ENCODE measurements at places on chromosomes 7 and 10.

GRCh38 chr7:101971457-101971856 is 154.0 kb downstream of the CUX1 start:
- no peak for DNase-seq

DNA sequence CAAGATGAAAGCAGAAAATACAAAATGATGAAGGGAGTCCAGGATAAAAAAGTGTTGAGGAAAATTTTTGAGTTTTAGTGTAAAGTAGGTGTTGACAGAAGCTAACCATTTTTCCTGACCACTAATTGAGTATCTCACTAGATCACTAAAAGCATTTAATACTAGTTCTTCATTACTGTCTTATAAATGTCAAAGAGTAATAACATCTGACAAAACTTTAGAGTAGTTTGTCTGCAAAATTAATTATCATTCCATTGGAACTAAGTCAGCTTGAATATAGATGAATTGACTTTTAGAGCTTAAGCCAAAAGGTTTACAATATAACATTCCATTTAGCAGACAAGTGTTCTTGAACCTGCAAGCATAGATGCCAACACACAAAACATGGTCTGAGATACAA is 232.9 kb downstream of the FOXP2 start:
- no peak for DNase-seq

GRCh38 chr7:71563276-71563675 is 431.3 kb downstream of the GALNT17 start:
- no peak for DNase-seq

DNA sequence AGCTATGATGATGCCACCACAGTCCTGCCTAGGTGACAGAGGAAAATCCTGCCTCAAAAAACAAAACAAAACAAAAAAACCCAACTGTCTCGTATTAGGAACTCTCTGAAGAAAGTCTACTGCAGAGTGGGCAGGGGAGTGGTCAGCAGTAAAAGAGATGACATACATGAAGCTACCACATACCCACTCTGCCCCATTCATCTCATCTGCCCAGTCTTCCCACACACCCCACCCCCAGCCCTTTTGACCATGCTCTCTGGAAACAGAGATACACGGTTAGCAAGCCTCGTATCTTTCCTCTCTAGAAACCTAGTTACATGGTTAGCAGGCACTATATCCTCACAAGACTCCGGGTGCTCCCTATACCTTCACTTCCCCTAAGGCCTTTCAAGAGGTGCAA is 8.3 kb downstream of the SLC37A3 start:
- no peak for DNase-seq

DNA sequence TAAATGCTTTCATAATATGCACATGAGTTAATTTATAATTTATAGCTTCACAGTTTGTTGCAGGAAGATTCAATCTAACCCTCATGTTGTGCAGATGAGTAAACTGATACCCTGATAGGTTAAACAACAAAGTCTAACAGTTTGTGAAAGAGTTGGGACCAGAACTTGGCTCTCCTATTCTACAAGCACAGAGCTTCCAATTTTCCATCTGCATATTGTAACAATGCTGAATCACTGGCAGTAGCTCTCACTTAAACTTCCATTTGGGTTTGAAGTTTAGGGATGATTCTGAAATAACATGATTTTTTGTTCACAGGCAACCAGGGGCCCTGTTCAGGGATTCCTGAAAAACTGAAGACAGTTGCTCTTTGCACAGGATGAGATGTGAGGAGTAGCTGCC is 179.3 kb downstream of the XPNPEP1 start:
- no peak for DNase-seq

- DNase-seq: no peak
These were observed 111.9 kb upstream of the RPA3 start for GRCh38 chr7:7830122-7830878.

DNA sequence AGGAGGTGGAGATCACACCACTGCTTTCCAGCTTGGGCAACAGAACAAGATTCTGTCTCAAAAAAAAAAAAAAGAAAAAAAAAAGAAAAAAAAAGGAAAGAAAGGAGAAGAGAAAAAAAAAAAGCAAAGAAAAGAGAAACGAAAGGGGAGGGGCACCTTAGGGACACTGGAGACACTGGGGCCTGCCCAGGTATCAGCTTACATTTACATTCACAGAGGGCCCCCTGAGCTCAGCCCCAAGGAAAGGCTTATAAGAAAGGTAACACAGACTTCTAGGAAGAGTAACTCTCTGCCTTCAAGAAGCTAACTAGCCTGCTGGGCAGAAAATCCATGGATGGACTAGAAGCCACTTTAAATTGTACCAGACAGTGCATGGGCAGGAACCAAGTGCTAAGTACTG is 108.8 kb downstream of the NPY start:
- no peak for DNase-seq

- no peak for DNase-seq
These were observed 190.9 kb downstream of the FANK1 start for GRCh38 chr10:126087153-126087680.

- DNase-seq: no peak
These were observed 49.0 kb downstream of the ALOX5 start for GRCh38 chr10:45422866-45423659.

DNA sequence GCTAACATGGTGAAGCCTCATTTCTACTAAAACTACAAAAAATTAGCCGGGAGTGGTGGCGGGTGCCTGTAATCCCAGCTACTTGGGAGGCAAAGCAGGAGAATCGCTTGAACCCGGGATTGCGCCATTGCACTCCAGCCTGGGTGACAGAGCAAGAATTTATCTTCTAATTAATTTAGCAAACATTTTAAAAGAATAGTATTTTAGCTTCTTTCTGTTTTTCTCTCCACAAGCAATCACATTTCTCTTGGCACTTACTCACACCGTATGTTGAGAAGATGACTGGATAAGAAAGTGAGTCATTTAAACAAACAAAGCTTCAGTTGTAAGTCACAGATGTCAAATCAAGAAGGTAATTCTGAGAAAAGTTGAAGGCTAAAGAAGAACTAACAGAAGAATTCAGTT is 264.0 kb downstream of the ARL4A start:
- DNase-seq: no peak

DNA sequence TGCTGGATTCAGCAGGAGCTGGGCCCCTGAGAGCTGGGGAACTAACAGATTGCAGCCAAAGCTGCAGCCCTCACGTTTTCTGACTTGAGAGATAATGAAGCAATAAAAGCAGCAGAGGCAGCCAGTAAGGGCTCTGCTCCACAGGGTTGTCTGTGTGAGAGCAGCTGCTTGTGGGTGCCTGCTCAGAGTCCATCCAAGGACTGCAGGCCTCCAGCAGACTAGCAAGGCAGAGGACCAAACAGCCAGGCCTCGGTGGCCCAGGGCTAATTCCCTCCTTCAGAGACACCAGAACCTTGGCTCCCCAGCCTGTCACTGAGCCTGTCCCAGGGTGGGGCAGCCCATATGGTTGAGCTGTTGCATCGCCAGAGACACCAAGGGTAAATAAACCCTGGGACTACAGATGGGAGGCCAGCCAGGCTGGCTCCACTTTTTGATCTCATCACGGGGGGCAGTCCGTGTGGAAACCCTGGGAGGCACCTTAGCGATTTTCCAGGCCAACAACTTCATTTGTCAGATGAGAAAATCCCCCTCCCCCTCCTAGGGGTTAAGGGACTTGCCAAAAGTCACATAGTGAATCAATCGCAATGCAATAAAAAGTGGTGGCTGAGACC is 229.2 kb downstream of the WDR11 start:
- DNase-seq: no peak

DNA sequence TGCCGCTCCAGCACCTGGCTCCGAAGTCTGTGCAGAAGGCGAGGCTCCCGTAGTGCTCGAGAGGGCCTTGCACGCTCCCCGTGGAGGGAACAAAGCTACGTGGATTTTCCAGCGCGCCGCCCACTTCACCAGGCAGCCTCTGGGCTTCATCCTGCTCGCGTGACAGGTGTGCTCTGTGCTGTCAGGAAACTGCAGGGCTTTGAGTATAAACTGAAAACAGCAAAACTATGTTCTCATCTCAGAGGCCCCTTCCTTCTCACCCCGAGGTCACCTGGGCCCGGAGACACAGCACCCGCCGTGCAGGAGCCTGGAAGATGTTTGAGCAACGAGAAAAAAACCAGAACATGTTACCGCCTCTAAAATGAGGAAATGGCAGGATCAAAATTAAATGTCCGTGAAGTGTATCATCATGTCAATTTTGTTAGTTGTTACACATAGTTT is 17.6 kb upstream of the GPR146 start:
- no peak for DNase-seq

GRCh38 chr7:113085781-113086390 is 741 bp downstream of the GPR85 start:
- no peak for DNase-seq

DNA sequence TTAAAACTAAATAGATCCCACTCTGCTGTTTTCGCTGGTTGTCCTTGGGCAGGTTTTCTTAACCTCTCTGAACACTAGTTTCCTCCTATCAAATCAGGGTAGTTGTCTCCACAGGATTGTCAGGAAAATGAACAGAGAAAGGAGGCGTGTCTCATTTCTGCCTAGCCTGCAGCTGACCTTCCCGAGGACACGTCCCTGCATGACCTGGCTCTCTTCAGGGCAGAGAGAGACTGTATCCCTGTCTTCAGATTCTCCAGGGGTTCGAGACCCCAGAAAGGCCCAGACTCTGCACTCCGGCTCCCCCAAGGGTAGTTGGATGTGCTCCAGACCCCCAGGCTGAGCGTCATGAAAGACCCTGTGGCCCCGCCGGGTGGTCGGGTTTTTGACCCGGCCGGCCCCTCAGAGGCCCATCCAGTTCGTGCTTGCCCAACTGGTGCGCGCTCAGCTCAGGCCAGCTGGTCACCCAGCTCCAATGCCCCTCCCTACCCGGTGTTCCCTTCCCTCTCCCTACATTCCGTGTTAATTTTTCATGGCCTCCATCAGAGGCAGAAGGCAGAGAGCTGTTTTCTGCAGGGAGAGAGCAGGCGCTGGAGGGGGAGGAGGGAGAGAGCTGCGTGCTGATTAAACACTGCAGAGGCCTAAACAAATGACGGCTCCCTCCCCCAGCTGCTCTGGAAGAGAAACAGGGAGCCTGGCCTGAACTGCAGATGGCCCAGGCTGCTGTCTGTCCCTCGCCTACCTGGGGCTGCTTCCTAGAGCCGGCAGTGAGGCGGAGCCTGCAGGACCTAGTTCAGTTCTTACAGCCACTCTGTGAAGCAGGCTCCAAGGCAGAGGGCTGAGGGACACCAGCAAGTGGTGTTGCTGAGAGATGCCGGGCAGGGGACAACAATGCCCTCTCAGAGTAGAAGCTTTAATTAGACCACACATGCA is 86.2 kb upstream of the PPIF start:
- no peak for DNase-seq

DNA sequence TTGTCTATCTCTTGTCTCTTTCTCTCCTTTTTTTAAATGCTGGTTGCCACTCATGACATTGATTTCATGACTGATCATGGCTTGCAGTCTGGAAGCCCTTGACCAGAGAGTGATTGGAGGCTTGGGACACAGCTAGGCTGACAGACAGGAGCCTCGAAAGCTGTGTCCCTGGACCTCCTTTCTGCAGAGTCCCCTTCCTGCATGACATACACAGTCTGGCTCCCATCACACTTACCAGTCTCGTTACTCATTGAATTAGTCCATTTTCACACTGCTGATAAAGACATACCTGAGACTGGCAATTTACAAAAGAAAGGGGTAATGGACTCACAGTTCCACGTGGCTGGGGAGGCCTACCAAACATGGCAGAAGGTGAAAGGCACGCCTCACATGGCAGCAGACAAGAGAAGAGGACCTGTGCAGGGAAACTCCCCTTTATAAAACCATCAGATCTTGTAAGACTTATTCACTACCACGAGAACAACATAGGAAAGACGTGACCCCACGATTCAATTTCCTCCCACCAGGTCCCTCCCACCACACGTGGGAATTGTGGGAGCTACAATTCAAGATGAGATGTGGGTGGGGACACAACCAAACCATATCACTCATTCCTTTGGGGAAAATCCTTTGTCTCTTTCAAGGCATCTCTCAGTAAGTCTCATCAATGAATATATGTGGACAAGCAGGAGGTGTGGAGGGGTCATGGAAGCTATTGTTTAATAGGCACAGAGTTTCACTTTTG is 102.3 kb downstream of the TBXAS1 start:
- no peak for DNase-seq

DNA sequence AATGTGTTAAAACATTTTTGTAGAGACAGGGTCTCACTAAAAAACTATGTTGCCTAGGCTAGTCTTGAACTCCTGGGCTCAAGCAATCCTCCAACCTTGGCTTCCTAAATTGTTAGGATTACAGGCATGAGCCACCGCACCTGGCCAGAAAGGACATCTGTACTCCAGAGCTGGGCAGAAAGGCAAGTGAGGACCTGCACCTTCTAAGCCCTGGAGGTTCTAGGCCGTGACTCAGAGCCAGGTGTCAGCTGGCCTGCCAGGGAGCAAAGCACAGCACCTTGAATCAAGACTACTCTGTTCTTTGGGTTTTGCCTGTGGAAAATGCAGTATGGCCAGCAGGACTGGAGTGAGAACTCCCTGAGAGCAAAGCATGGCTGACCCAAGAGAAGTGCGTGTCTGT is 396.5 kb downstream of the ADRA2A start:
- no peak for DNase-seq

DNA sequence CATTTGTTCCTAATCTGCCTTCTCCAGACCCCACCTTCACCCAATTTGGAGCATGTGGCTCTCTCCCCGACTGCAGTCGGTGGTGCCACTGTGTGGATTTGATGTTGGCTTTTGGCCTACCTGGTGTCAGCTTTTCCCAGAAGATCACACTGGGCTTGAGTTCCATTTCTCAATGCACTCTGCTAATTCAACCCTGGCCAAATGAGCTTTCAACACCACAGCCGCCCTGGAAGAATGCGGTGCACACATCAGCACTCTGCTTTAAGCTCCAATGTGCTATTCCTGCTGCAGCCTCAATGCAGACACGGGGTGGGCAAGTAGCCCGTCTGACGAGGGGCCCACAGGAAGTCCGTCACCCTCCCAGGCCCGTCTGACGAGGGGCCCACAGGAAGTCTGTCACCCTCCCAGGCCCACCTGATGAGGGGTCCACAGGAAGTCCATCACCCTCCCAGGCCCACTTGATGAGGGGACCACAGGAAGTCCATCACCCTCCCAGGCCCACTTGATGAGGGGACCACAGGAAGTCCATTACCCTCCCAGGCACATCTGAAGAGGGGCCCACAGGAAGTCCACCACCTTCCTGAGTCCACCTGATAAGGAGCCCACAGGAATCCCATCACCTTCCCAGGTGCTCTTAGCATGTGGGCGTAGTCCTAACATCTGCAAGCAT is 64.4 kb downstream of the ASB13 start:
- no peak for DNase-seq

DNA sequence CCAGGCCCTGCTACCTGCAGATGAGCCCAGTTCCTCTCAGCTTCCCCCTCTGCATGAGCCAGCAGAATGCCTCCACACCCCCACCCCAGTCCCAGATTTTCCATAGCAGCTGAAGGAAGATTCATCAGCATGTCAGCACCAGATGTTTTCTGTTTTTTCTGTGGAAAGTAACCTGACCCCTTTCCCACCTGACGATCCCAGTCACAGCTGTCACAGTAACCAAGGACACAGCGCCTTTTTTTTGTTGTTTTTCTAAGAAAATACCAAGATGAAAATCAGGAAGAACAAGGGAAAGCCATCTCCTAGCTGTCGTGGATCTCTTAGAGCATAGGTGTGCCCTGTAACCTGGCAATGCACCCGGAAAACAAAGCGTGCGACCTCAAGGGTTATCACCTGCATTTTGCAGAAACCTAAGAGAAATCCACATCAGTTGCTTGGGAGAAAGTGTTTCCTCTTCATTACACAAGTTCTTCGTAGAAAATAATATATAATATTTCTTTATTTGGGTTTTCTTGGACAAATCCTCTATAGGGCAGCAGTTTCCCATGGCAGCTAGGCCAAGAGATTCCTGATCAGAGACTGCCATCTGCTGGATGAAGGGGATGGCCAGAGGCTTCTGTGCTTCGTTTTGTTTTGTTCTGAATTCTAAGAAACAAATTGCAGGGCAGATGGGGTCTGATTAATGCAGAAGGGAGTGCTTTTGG is 401.9 kb downstream of the TNS3 start:
- no peak for DNase-seq

Data from activated T-helper 2 cell treated with anti-CD3 and anti-CD28 coated beads, Interferon-gamma antibody, Interleukin-2, Interleukin-4, amounts not matched to agents 10 μg/mL and 5 μg/mL and 100 μg/mL, durations not matched to agents 14 hours and 24 hours and 36 hours (primary cell).